ENCODE measurements at places on chromosomes 1 and 21.

- no peak for DNase-seq
Measured at GRCh38 chr1:51969038-51969705, 21.3 kb downstream of the RAB3B start.

DNA sequence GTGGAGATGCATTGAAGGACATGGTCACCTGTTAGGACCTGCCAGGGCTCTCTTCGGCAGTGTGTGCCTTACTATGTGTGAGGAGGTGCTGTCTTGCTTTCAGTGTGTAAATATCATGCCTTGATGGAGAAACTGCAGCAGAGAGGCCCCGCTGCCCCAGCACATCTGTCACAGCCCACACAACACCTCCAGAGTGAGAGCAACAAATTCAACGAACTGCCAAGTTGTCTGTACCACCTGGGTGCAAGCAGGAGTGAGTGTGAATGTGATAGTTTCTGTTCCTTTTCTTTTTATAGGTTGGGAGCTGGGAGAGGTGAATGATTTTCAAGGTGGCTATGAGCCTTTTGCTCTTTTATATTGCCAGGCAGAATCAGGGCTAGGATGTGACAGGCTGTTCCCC lies 114.6 kb upstream of the KIAA0040 start:
- DNase-seq: no peak

- DNase-seq: no peak
Measured at GRCh38 chr1:48055876-48056764, 58.9 kb upstream of the TRABD2B start.

- no peak for DNase-seq
Measured at GRCh38 chr1:204600968-204601367, 84.6 kb downstream of the LRRN2 start.

DNA sequence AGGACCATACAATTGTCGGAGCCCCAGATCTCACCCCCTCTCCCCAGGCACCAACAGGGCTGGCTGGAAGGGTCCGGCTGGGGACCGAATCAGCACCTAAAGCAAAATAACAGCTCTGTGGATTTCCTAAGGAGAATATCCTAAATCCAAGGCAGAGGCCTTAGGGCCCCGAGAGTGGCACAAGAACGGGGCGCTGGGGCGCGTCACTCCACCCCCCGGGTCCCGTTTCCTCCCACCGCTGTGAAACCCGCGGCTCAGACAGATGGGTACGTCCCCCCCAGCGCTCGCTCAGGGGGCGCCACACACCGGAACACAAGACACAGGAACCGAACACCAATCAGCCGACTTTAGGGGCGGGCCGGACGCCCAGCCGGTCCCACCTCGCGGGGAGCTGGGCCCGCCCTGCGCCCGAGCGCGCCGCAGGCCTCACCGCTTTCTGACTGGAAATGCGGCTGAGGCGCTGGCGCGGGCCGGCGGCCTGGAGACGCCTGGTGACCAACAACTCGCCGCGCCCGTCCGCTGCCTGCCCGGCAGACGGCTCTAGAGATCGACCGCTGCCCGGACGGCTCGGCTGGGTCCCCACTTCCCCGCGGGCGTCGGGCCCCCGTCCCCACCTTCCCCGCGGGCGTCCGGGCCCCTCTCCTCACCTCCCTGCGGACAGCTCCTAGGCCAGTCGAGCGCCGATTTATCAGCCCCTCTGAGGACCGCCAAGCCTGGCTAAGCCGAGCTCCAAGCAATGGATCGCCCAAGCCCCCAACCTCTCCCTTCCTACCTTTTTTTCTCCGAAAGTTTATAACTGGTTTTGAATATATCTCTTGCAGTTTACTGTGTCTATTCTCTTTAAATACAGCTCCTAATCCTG lies at the start of gene HFM1:
HFM1 (minus strand) TSS at position 687 of the 862 bp plus-strand sequence. CDS start 3,755 bp downstream, outside the sequence.
- peak; percentile 49 for DNase-seq

- peak; percentile 57 for DNase-seq
Measured at GRCh38 chr1:226691247-226691646, 47.8 kb downstream of the ITPKB start.

DNA sequence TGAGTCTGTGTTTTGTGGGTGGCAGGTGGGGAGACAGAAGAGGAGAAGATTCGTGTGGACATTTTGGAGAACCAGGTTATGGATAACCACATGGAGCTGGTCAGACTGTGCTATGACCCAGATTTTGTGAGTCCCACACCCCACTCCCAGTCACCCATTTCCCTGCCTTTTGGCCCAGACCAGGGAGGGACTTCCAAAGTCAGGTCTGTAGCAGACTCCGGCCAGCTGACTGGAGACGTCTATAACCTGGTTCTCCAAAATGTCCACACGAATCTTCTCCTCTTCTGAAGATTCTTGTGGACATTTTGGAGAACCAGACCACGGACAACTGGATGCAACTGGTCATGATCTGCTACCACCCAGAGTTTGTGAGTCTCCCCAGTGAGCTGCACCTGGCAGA lies 1.6 kb downstream of the GSTM5 start:
- no peak for DNase-seq

GRCh38 chr1:241813768-241814320 lies 34.2 kb upstream of the EXO1 start:
- DNase-seq: no peak

GRCh38 chr1:6935361-6935883 lies 150.2 kb downstream of the CAMTA1 start:
- no peak for DNase-seq

DNA sequence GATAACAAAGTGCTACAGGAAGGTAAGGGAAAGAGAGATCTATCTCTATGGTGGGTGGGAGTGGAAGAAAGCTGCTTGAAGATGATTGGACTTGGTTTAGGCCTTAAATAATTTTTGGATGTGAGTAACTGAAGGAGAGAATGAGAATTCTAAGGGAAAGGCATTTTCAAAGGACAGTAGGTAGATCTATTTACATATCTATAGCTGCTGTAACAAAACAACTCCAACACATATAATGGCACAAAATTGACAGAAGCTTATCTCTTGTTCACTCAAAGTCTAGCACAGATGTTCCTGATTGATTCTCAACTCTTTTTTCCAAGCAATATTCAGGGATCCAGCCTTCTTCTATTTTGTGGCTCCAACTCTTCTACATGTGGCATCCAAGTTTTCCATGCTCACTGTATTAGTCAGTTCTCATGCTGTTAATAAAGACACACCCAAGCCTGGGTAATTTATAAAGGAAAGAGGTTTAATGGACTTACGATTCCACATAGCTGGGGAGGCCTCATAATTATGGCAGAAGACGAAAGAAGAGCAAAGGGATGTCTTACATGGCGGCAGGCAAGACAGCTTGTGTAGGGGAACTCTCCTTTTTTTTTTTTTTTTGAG lies 3.1 kb upstream of the DDAH1 start:
- no peak for DNase-seq

DNA sequence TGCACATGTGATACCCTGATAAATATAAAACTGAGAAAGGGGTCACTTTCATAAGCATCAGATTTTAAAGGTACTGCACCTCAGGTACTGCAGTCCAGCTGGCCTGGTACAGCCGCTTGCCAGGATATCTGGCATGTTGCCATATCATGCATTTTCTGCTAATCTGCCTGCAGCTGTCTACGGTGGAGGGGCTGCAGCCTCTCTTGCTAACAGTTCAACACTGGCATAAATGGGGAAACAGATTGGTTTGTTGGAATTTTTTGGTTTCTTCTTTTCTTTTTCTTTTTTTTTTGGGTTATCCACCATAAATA lies 71.5 kb downstream of the MIS18A start:
- DNase-seq: no peak

DNA sequence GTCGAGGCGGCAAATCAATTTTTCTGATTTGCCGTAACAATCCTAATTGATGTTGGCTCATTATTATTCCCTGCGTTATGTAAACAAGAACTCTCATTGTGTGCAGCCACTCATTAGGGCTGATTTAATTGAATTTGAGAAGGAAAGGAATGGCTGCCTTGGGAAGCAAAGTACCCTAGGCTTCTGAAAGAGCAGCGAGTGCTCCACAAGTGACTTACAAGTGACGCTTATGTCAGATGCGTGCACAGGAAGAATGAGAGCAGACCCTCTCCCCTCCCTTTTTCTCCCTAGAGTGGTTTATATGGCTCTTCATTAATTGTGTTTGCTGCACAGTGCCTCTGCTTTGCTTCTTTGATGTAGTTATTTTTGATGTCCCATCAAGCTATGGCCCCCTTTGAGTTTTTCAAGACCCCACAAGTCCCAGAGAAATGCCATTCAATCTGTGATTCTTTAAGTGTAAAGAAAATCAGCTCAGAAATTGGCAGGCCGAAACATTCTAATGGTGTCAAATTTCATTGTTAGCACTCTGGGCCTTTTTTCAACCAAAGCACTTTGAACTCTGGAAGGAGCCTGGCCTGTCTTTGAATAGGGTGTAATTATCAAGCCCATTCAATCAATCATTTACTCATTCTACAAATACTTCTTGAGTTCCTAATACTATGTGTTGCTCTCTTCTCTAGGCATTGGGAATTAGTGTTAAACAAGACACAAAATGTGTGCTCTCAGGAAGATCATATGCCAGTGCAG lies 86.8 kb upstream of the VAV3 start:
- DNase-seq: no peak

DNA sequence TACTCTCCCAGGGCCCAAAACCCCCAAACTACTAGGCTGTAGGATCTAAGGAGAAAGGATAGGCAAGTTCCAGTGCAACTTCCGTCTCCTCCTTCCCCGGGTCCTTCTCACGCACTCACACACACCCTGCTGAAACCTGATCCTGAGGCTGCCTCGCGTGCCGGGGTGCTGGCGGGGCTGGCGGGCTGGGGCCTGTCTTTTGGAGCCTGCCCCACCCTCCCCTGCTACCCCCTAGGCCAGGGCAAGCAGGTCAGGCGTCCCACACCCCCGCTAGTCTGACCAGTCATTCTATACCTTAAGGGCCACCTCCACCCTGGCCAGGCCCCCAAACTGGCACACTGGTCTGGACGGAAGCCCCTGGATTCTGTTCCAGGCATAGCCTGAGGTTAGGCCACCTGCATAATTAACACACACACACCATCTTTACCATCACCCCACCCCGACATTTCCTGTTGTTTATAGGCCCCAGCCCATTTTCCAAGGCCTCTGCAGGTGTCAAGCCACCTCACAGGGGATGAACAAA lies 48.3 kb upstream of the ARTN start:
- DNase-seq: no peak

GRCh38 chr1:164846731-164847691 lies 288.0 kb downstream of the PBX1 start:
- DNase-seq: no peak

GRCh38 chr1:182699393-182700350 lies 15.3 kb upstream of the RGS8 start:
- DNase-seq: no peak

- DNase-seq: peak; percentile 11
Measured at GRCh38 chr21:26169061-26169610, 1.4 kb downstream of the APP start.

DNA sequence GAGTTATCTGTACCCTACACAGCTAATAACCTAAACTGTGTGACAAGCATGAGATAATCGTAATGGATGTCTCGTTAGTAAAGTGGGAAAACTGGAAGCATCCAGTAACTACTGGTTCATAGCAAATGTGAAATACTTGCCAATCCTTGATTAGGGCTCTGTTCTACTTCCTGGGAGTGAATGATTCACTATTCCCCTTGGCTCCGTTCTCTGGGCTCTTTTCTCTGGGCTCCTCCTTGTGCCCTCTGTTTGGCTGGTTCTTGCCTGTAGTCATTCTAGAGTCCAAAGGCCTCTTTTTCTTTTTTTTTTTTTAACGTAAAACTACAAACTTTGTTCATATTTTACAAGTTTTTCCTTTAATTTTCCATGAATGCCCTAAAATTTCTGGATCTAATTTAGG lies 465.8 kb upstream of the PLXNA2 start:
- no peak for DNase-seq

DNA sequence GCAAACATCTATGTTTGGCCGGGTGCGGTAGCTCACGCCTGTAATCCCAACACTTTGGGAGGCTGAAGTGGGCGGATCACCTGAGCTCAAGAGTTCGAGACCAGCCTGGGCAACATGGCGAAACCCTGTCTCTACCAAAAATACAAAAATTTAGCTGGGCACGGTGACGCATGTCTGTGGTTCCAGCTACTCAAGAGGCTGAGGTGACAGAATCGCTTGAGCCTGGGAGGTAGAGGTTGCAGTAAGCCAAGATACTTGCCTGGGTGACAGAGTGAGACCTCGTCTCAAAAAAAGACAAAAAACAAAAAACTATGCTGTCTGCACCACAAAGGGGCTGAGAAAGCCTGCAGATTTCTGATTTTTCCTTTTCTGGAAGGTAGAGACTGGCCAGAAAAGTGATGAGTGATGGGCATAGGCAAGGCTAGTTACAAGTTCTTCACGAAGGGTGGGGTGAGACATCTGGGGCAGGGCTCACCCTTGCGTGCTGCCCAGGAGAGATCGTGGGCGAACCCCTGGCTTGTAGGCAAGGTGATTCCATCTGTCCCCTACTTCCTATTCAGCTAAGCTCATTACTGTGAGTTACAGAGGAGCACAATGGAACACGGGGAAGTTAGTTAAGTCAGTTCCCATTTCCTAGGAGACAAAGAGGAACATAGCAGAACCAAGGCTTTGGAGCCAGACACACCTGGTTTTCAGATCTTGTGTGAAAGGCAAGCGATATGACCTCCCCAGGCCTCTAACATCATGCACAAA lies 3.2 kb downstream of the SLC2A1 start:
- no peak for DNase-seq

DNA sequence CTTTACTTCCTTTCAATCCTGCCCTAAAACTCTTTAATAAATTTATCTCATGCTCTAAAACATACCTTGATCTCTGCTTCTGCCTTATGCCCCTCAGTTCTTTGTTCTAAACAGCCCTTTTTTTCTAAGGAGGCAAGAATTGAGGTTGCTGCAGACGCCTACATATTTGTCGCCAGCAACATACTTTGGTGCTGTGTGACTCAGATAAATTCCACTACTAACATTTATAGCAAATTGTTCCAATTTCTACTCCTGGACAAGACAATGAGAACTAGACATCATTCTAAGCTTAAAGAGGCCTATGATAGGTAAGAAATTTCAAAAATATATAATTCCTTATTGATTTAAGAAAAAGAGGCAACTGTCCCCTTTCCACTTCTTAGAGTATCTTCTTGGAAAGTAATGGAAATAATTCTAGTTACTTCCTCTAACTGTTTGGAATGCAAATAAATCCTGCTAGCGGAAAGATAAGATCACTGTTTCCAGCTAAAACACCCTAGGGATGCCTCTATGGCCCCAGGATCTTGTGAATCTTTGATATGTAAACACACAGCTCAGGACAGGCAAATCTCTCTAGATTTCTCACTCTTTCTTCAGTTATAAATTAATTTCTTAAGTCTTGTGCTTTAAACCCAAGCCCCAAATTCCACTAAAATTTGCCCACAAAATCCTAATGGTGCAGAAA lies 869.1 kb downstream of the KCNT2 start:
- no peak for DNase-seq

- DNase-seq: no peak
Measured at GRCh38 chr1:236002572-236002971, 62.3 kb downstream of the NID1 start.

- DNase-seq: no peak
Measured at GRCh38 chr1:10774615-10775310, 21.7 kb downstream of the CASZ1 start.

GRCh38 chr1:13623021-13623637 lies 39.5 kb downstream of the PDPN start:
- no peak for DNase-seq
